ENCODE measurements at places on chromosomes 6 and 20.

- DNase-seq = no peak
Measured at GRCh38 chr6:148349466-148349865, 6.8 kb downstream of the SASH1 start.

DNA sequence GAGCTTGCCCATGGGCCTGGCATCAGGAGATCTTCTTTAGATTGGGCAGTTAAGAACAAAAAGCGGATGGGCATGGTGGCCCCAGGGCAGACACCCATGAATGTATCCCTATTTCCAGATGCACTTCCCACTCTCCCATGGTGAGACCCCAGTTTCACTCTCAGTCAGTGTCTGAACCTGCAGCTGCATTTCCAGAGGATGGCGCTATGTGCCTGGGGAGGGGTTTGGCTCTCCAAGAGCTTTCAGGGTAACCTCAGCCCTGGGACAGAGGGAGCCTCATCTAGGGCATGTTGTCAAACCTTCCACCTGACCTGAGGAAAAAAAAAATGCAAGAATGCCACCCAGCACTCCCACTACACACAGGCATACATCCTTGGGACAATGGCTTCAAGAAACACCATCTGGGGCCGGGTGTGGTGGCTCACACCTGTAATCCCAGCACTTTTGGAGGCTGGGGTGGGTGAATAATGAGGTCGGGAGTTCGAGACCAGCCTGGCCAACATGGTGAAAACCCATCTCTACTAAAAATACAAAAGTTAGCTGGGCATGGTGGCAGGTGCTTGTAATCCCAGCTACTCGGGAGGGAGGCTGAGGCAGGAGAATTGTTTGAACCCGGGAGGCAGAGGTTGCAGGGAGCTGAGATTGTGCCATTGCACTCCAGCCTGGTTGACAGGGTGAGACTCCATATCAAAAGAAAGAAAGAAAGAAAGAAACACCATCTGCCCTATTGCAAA lies 1.9 kb downstream of the CST9L start:
- no peak for DNase-seq

DNA sequence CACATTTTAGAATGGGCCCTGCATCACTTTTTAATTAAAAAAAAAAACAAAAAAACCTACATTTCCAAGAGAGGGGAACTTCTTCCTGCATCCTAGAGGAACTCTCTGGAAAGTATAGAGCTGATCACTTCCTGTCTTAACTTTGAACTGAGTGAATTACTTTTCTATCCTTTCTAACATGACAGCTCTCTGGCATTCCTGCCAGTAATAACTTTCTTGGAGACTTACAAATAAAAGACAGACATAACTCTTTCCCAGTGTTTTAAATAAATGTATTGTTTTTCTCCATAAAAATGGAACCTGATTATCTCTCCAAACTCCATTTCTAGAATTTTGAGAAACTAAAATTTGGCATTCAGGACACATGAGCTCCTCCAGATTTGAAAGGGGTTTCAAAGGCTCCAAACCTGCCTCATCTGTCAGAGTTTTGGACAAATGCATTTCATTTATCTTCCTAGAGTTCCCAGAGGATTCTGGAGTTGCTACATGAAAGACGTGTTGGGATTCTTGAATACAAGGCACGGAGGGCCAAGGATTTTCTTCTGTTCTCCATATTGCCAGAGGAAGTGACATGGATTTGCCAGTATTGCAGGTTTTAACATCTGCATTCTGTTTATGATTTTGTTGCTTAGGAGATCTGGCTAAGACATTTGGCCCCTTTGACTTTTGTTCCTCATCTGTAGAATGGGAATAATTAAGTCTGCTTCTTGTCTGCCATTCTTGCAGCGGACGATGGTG lies 2.0 kb upstream of the SMOC2 start:
- DNase-seq = no peak

DNA sequence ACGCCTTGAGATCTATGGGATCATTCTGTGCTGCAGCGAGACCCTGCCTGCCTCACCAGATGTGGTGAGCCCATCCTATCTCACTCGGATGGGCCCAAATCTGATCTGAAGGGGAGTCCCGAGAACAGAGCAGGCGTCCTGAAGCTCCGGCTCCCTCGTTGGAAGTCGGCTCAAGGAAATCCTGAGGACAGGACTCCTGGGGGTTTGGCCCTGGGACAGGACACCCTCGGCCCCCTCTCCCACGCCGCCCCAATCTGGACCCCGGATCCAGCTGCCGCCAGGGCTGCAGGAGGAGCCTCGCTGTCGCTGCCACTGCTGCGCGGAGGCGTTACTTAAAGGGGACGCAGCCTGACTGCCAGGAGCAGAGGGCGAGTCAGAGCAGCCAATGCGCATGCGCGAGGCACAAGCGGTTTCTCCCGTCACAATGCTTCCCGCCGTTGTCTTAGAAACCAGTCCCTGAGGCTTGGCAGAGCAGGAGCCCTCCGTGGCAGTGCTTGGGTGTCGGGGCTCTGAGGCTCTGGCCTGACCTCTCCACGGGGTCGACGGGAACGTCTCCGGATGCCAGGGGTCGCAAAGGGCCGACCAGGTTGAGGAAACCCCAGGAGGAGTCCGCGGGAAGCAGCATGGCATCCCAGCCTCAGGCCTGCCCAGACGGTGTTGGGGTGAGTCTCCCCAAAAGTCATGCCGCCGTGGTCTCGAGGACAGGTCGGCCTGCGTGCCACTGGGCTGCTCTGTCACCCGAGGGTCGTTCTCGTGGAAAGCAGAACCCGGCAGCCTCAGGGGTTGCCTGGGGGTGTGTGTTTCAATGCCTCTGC lies 1567.8 kb upstream of the DEFB115 start:
- DNase-seq = no peak

- no peak for DNase-seq
Measured at GRCh38 chr6:39389484-39389767, 66.9 kb upstream of the KCNK16 start.

DNA sequence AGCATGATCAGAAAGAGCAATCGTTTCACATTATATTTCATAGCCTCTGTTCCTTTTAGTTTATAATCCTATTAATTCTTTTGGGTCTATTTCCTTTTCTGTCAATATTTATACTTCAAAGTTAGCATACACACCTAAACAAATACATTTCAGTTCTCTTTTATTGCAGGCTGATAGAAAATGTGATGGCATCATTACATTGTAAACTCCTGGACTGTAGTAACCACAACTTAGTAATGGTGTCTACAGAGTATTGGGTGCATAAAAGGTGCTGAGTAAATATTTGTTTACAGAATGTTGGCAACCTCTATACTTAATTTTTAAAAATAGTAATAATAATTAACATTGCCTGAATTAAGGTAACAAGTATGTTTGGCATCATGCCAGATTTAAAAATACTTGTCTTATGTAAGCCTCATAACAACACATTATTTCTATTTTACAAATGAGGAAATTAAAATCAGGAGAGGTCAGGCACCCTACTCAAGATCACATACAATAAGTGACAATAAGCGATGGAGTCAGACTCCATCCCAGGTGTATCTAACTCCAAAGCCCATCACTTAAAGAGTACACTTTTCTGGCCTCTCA lies 195.0 kb downstream of the UBE3D start:
- DNase-seq = no peak

GRCh38 chr20:19074356-19074755 lies 138.1 kb upstream of the SLC24A3 start:
- no peak for DNase-seq

DNA sequence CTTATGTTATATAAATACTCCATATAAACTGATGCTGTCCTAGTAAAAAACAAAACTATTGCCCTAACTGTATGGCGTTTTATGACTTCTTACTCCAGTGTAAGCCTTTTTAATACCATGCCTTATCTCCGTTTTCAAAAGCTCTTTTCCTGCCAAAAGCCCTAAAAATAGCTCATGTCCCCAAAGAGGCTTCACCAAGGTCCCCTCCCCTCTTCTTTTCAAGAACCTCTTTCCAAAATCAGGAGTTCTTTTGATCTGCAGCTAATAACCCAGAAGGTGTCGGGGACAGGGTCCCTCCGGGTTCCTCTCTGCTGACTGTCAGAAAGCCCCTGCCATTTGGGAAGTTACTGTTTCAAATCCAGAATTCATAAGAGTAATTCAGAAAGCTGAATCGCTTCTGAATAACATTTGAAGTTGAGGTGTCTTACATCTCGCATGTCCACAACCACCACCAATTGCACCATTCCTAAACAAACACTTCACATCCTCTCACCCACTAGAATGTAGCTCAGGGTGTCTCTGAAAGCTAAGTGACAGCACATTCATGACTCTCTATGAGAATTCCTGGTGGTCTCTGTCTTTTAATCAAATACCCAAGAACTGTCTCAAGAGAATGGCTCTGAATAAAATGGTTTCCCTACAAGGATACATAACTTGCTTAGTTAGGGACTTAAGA lies 13.3 kb downstream of the TASP1 start:
- peak; percentile 2 for DNase-seq

Measured in KBM-7 (cell line).